GM12865 (cell line): ENCODE measurements at places on chromosomes 1 and 21.

DNA sequence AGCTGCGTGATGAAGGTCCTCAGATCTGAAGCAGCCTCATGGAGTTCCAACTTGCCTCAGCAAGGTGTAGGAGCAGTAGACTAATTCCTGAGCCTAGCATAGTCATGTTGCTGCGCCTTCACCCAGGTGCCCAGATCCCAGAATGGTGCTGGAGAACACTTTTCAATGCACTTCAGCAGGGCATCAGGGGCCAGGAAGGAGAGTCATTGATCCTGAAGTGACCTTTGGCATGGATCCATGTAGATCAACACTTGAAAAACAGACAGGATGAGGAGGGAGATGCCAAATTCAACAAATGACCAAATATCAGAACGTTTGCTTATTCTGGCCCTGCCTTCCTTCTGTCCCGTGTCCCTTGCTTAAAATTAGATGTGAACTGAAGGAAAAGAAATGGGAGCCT lies 91.9 kb downstream of the LEPR start:
- no peak for DNase-seq

GRCh38 chr1:169044296-169044695 lies 62.2 kb upstream of the ATP1B1 start:
- peak; percentile 77 for DNase-seq

- no peak for DNase-seq
Observed at GRCh38 chr1:47894410-47895278, 102.5 kb downstream of the TRABD2B start.

DNA sequence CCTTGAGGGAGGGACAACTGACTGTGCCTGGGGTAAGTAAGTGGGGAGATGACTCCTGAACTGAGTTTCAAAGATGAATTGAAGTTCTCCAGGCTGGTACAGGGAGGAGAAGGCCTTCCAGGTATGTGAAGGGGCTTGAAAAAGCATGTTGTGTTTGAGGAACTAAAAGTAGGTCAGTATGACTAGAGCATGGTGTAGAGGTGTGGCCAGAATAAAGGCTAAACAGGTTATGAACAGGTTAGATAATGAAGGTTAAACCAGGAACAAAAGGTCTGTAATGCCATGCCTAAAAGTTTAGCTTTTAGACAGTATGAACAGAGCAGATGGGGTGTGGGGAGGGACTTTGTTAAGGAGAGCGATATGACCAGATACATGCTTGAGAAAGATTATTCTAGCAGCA lies 7.3 kb upstream of the CLSPN start:
- peak; percentile 15 for DNase-seq

DNA sequence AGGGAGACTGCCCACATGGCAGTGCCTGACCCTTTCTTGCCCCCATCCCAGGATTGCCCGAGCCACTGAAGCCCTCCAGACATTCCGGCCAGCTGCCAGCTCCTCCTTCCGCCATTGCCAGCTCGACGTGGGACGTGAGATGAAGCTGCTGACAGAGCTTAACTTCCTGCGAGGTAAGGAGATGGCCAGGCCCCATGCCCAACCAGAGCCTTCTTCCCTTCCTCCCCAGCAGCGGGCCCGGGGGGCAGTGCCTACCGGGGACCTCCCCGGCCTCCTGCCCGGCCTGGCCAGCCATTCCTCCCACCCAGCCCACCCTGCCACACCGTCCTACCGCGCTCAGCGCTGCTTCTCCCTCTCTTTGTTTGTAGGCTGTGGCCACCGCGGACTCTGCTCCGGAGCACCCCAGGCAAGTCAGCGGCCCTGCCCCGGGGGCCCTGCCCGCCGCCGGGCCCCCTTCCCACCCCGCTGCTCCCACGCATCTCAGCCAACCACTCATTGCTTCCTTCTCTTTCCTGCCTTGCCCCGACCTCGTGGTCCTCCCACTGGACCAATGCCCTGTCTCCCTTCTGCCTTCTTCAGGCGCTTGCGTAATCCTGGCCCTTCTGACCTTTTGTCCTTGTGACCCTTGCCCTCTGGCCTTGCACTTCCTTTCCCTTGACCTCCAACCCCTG lies 4.9 kb downstream of the TRIM46 start:
- no peak for DNase-seq

DNA sequence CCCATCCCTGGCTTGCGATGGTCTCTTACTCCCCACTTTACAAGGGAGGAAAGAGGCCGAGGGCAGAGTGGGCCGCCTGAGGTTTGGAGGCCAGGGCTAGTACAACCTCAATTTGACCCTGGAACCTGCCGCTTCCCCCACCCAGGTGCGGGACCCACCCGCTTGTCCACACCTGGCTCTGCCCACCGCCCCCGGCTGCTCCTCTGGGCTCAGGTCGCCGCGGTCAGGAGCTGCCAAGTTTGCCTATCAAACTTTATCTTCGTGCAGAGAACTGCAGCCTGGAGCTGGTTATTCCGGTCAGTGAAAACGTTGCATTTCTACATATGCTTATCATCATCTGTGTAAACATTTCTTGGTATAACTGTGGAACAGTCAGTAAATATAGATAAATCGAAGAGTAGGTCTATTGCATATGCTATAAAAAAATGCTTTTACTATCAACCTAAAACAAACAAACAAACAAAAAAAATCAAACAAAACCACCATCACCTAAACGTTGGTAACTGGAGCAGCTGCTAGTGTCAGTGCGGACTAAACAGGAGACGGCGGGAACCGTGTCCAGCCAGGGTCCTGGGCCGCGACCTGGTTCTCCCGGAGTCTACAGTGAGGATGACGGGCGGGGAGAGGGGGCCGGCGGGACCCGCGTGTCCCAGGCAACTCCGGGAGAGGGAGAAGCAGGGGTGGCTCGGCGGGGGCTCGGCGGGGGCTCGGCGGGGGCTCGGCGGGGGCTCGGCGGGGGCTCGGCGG lies 906 bp upstream of the ADARB1 start:
- peak; percentile 7 for DNase-seq

DNA sequence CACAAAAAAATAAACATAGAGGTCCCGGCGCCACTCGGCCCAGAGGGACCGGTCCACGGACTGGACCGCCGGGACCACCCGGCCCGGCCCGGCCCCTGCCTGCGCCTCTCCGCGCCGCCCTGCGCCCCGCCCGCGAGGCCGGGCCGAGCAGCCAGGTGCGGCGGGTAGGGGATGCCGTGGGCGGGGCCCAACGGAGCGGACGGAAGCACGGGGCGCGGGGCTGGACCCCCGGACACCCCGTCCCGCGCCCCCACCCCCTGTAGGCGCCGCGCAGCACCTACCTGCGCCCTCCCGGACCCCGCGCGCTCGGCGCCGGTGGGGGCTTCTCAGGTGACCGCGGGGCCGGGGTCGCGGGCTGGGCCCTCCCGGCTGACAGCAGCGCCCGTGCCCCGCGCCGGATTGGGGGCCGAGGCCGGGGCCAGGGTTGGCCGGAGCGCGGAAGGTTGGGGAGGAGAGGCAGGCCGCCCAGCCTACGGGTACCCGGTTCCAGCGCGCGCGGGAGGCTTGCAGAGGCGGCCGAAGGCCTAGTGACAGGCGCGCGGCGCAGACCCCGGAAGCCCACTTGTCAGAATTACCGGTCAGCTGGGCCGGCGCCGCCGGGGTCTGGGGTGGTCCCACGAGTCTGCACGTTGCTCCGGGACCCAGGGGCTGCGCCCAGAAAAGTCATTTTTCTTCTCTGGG lies 351.9 kb upstream of the CAMK1G start:
- DNase-seq: no peak

DNA sequence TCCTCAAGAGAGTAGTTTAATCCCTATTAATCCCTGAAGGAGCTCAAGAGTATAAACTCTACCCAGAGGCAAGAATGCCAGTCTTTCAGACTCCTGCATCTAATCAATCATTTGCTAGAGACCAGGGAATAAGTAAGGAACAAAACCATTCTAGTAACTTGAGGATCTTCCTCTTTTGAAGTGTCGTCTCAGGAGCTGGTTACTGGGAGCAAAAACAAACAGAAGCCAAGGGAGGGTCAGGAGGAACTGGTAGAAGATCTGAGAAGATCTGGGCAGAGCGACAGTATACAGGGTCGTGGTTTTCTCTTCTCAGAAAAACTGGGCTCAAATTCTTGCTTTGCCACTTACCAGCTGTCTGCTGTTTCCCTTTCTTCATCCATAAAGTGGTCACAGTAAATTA lies 69.3 kb downstream of the RPS6KA1 start:
- DNase-seq: no peak

DNA sequence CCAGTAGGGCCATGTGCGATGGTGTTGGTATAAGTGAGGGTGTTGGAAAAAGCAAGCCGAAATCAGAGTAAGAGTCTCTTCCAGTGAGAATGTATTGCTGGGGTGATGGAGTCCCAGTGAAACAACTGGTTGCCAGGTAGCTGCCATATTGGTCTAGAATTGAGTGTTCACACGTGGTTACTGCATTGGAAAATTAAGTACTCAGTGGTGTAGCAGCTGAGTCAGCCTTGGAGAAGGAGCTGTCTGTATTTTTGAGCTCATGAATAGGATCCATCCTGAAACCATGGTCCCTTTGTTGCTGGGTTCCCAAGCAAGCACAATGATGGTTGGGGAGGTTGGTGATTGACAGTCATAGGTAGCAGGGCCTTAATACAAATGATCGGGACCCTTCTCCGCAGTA lies 235.3 kb downstream of the DYRK1A start:
- DNase-seq: no peak

GRCh38 chr21:33495743-33496142 lies 4.2 kb upstream of the DNAJC28 start:
- no peak for DNase-seq

GRCh38 chr1:192104852-192105251 lies 53.4 kb upstream of the RGS18 start:
- DNase-seq: no peak

DNA sequence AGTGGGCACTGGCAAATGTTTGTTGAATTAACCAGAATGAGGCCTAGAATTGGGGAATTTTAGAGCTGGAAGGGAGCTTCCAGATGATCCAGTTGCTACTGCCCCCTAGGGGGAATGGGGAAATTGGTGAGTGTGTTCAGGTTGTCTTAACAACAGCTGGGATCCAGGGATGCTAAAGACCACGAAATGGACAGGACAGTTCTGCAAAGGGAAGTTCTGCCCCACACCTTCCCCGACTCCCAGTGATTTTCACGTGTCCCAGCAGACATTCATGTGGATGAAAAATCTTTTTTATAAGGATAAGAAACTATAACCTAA lies 33.9 kb downstream of the TRIM62 start:
- DNase-seq: peak; percentile 13

DNA sequence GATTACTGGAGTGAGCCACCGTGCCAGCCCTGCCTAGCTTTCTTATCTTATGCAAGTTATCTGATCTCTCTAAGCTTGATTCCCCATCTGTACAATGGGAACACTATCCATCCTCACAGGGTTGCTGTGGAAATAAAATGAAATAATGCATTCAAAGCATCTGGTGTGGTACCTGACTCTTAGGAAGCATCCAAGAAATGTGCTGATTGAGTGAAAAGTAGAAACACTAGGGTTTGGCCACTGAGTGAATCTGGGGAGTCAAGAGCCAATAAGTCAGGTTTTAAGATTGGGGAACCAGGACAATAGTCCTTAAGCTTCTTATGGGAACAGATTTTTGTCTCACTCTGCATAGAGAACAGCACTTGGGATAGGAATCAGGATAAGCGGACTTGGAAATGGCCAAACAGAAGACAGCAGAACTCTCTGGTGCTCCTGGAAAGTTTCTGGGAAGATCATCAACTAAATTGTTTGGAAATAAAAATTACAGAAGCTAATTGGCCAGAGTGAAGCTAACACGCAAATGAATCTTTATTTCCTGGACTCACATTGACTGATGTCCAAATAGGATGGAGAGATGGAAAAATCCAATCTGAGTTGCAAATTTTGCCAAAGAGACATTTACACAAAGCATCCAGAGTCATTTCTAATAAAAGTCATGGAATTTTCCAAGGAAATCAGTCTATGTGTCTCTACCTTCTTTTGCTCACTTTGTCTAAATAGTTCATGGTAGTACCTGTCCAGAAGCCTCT lies 3.3 kb downstream of the PAFAH2 start:
- DNase-seq: no peak

- DNase-seq: peak; percentile 41
Observed at GRCh38 chr1:212485913-212486618, 53.3 kb downstream of the NENF start.

DNA sequence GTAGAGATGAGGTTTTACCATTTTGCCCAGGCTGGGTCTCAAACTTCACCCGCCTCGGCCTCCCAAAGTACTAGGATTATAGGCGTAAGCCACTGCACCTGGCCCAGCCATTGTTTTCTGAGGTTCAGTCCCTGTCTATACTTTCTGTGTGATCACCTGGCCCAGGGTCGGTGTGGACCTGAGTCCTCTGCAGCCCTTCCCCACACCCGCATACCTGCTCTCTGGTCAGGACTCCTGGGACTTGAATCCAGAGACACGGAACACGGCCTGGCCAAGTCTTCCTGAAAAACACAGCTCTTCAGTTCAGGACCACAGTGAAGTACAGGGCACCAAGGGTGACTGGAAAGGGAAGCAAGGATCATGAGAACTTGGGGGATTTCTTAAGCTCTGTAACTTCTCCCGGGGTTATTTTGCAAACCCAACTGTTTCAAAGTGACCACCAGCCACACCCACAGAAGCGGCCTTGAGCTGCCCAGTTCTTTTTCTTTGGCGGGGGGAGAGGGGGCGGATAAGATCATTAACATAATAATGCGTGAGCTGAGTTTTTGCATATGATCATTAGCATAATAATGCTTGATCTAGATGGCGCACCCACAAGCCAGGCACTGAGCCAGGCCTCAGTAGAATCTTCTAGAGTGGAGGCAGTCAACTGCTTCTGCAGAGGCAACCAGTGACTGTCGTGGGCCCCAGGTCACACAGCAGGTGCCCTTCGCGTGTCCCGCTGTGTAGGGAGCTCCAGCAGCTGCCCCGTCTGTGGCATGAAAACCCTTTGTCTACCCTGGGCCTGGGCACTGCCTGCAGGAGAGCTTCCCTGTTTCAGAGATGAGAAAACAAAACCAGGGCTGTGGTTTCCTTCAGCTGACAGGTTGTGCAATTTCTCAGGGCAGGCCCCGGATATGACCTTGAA lies 1.7 kb upstream of the NADK start:
- DNase-seq: peak; percentile 92

- no peak for DNase-seq
Observed at GRCh38 chr1:69290291-69290690, 277.4 kb upstream of the LRRC7 start.

DNA sequence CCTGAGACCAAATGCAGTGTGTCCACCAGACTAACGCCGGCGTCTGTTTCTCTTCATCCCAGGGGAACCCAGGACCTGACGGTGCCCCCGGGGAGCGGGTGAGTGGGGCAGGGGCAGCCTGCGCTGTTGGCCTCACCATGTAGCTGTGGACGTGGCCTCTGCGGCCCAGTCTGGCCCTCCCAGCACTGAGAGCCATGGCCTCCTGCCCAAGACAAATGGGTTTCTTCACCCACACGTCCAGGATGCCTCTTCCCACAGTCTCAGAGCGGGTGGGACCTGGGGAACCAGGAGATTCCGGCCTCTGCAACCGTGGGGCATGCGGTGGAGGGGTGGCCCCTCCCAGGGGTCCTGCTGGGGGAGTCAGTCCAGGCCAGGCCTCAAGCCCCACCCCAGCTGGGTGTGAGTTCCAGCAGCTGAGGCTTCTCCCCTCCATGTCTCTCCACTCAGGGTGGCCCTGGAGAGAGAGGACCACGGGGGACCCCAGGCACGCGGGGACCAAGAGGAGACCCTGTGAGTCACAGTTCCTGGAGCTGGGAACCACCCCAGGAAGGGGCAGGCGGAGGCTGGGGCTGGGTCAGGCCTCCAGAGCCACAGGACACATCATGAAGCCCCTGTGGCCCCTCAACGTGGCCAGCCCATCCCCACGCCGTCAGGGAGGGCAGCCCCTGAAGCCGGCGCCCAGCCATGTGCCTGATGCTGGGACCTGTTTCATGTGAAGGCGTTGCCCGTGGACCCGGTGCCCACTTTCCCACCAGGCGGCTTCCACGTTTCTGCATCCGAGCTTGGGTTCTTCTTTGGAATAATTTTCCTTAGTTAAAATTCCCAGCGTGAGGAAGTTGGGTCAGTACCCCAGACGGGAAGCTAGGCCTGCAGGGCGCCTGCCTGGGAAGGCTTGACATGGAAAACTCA lies 11.0 kb downstream of the COL6A1 start:
- DNase-seq: no peak
